ENCODE measurements at places on chromosomes 11 and 22. TPM values are rescaled to one million over a fixed set of nuclear protein-coding genes. Genes with fewer than 3 reads are reported as not detected.

SERHL2 gene
- total RNA-seq, result not detected

PARVG gene
- 7.5 TPM for total RNA-seq

PDGFB gene
- total RNA-seq, result 4.8 TPM

DLG2 gene
- total RNA-seq, result 25.3 TPM

NXPE1 gene
- 2.2 TPM for total RNA-seq

SLC37A2 gene
- 8.2 TPM for total RNA-seq

OR52I1 gene
- total RNA-seq, result 5.5 TPM

TXNRD2 gene
- total RNA-seq, result 32.0 TPM

MISFA gene
- 1.7 TPM for total RNA-seq

CHST1 gene
- 3.1 TPM for total RNA-seq

ZNF202 gene
- 9.1 TPM for total RNA-seq

HORMAD2 gene
- 1.2 TPM for total RNA-seq

- peak; percentile 83 for DNase-seq
Observed at GRCh38 chr11:131195661-131196517, 174.5 kb upstream of the NTM start.

DNA sequence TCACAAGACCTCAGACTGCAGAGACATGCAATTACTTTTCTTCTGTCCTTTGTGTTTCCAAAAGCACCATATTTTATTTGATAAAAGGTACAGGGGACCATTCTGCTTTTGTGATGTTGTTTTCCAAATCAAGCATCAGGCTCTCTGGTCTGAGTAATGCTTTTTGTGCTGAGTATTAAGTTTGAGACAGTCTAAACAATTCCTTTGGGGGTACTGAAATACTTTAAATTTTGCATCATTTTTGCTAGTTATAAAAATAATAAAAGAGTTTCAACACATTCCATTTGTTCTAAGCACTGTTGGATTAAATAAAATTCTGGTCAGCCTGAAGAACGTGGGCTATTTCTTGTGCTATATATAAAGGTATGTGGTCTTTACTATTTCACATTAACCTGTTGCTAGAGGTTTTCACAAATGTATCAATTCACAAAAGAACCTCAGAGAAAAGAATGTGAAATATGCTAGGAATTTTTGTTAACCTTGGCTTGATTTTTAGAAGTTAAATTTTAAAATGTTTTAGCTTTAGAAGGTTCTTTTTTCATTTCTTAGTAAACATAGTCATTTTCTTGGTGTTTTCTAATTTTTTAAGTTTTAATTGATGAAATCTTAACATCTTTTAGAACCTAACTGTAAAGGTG lies 61.6 kb downstream of the C22orf31 start:
- DNase-seq, result no peak

DNA sequence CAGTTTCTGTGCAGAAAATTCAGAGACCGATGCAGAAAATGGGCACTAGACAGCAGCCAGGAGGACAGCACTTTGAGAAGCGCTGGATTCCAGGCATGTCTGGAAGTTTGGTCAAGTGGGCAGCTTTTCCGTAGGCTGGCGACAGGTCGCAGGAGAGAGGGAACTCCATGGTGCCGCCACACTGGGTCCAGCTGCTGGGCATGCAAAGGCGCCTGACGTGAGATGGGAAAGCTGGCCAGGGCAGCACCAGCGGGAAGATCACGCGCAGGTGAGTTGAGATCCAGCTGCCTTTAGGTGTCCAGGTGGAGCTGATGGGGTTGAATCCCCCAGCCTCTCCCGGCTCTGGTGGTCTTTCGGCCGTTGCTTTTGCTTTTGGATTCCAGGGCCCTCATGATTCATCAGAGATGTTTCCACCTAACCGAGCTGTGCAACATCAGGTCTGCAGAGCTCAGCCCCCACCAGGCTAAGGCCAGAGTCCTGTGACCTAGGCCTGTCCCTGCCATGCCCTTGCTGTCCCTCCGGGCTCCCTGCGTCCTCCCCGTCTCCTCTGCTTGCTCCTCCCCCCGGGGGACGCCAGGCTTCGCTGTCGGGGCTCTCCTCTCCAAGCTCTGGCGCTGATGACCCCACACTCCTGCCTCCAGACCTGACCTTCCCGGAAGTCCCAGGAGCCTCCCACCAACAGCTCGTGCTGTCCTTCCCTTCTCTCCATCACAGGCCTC lies 1001.7 kb downstream of the BRD1 start:
- DNase-seq, result no peak

GRCh38 chr22:48895831-48896765 lies 931.6 kb downstream of the BRD1 start:
- no peak for DNase-seq

GRCh38 chr22:17792854-17793434 lies 18.7 kb upstream of the BID start:
- no peak for DNase-seq

DNA sequence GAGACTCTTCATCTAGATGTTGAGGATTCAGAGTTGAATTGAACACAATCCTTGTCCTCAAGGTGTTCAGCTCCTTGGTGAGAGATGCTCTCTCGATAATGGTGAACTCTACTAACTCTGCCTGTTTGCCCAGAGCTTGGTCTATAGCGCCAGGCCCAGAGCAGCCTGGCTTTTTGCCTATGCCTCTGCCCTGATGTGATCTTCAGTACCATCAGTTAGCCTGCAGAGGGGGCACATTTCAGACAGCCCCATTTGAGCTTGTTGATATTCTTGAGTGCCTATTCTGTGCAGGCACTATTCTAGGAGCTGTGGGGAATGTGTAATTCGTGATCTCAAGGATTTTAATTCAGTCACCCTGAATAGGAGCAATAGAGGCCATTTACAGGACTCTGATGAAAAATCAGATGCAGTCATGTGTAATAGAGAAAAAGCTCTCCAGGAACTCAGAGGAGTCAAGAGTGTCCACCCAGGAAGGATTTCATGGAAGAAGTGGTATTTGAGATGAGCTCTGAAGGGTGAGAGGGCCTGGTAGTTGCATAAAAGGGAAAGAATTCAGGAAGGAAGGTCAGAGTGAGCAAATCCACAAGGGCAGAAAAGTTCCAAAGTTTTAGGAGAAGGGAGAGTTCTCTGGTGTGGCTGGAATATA lies 19.3 kb downstream of the GTPBP1 start:
- no peak for DNase-seq

DNA sequence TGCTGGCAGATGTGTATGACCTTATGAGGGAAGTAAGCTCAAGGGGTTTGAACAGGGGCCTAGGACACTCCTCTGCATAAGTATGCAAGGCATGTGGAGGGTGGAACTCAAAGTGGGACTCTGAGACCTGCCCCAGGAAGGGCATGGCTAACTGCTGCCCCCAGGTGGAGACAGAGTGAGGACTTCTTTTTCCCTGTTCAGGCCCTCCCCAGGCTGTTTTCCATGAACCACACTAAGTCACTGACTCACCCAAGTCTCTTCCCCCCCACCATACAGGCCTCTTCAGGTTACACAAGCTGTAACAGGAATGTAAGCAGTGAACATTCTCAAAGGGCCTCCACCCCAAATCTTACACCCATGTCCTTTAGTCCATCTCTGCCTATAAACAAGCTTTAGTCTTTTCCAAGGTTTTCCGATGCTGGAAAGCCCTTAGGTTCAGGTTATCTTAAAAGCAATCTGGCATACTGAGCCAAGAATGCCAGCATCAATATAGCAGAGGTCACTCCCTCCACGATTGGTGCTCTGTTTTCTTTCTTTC lies 13.1 kb downstream of the EEF1G start:
- DNase-seq, result peak; percentile 98

GRCh38 chr22:23068832-23069385 lies 1.4 kb upstream of the GNAZ start:
- no peak for DNase-seq

- no peak for DNase-seq
Observed at GRCh38 chr11:62646825-62647608, 604 bp upstream of the GANAB start.

DNA sequence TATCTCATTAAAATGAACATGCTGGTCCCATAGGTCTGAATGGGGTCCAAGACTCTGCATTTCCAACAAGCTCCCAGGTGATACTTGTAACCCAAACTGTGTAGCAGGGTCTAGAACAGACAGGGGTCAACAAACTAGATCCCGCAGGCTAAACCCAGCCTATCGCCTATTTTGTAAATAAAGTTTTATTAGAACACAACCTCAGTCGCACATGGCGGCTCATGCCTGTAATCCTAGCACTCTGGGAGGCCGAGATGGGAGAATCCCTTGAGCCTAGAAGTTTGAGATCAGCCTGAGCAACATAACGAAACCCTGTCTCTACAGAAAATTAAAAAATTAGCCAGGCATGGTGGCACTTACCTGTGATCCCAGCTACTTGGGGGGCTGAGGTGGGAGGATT lies 42.3 kb upstream of the HMGXB4 start:
- DNase-seq, result no peak

DNA sequence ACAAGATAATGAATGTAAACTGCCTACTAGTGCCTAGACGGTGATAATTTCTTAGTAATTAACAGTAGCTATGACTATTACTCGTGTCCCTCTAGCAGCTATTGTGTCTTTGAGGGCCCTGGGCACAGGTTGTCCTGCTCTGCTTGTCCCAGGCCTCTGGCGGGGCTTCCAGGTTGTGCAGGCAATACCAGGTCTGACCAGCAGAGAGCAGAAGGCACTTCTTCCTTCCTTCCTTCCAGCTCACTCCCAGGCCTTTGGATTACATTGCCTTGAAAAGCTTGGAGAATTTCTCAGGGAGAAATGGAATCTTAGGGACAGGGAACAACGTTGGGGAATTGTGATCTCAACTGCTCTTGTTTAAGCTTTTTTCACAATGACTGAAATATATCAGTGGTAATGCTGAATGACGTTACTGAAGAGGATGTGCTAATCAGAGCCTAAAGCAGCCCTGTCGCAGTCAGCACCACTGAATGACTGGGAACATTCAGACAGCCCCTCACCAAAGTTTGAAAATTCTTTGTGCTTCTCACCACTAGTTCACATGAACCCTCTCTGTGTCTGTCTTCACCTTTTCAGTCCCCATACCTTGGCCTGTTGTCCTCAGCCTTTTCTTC lies 8.4 kb upstream of the CCKBR start:
- DNase-seq, result peak; percentile 79

GRCh38 chr11:124867700-124868099 lies 2.5 kb downstream of the ROBO3 start:
- DNase-seq, result no peak

DNA sequence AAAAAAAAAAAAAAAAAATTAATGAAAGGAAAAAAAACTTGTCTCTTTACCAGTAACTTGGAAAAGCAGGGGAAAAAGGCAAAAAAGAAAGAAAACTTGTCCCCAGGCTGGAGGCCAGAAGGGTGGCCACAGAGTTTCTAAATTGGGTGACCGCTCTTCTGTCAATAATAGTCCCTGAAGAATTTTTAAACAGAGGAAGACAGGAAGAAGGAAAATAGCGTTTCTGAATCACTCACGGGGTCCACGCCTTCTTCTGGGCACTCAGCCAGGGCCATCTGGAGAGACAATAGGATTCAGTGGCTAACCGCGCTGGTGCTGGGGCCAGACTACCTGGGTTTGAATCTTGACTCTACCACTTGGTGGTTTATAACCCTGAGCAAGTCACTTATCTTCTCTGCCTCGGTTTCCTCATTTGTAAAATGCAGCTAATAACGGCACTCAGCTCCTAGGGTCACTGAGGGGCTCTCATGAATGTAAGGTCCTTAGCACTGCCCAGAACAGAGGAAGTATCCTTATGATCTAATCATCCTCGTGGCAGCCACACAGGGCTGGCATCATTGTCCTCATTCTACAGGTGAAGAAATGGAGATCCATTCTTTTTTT lies 7.0 kb downstream of the C11orf86 start:
- peak; percentile 52 for DNase-seq

DNA sequence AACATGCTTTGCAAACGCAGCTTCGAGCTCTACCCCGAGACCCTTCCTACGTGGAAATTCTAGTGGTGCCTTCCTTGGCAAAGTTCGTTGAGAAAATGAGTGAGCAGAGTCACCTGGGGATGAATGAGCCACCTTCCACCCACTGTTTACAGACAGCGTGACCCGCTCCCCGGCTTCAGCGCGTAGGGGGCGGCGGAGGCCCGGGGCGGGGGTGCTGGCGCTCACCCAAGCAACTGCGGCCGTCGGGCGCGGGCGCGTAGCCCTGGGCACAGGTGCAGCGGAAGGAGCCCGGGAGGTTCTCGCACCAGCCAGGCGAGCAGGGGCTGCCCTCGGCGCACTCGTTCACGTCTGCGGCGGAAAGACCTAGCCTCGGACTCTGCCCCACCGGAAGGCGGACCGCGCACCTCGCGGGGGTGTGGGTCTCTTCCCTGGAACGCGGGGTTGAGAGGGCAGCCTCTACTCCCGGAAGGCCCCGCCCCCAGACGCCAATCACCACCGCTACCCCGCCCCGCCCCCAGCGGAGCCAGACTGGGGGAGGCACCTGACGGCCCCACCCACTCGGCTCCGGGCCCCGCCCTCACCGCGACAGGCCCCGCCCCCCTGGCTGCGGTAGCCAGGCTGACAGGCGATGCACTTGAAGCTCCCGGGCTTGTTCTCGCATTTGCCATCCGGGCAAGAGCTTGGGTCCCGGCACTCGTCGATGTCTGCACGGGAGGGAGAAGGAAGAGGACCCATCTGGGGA lies 11.8 kb downstream of the LTBP3 start:
- DNase-seq, result no peak

- DNase-seq, result peak; percentile 26
Observed at GRCh38 chr22:37032535-37033460, 13.3 kb downstream of the MPST start.

DNA sequence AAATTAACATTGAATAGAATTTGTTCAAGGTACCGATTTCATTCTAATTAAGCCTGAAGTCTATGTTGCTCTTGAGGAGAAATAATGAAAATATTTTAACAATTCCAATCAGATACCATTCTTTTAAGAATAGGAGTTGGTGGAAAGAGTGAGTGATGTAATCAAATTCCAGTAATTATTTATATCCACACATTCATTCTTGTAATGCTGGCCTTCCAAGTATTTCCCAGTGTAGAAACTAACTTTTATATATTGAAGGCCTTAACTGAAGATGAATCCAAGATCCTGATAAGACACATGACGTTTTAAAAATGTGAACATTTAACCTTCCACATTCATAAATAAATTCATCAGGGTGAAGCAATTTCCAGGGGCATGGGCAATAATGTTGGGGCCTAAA lies 36.6 kb upstream of the PAX6 start:
- no peak for DNase-seq

- DNase-seq, result no peak
Observed at GRCh38 chr11:44372989-44373388, 63.0 kb upstream of the ALX4 start.

DNA sequence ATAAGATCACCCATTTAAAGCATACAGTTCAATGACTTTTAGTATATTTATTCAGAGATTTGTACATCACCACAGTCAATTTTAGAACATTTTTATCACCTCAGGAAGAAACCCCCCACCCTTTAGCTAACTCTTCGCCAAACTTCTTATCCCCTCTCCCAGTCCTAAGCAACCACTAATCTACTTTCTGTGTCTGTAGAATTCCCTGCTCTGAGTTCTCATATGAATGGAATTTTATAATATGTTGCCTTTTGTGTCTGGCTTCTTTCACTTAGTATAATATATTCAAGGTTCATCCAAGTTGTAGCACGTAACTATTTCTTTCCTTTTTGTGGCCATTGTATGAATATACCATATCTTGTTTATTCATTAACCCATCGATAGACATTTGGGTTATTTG lies 3.6 kb downstream of the ANKRD13D start:
- DNase-seq, result peak; percentile 87
